ENCODE measurements at places on chromosomes 13 and 19.
A peak's percentile ranks its signal among the peaks of the same experiment; 100 is the strongest.

GRCh38 chr13:87536499-87536898, 134.7 kb upstream of the SLITRK5 start:
- no peak for DNase-seq

DNA sequence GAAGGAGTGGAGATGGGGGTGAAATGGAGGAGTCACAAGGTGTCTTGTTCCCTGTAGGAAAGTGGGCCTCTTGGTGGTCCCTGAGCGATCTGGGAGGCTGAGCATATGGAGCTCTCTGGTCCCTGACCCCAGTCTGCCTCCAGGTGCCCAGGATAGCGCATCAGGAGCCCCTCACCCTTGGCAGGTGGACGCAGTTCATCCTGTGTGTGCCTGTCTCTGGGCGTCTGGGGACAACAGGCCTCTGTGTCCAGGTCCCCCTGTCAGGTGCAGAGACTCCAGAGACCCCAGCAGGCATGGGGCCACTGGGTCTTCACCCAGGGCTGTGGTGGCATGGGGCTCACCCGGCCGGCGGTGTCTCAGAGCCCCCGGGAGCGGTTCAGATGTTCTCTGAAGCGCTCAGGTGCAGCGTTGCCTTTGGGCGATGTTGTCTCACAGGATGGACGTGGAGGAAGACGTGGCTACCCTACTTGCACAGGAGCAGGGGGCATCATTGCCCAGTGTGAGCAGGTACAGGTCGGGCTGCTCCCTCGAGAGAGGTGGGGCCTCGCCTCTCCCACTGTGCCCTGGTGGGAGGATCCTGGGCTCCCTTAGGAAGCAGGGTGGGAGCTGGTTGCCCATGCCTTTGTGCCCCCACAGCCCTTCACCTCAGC, 58.1 kb upstream of the TPM4 start:
- DNase-seq = no peak

- no peak for DNase-seq
Observed at GRCh38 chr19:48928164-48929025, 5.1 kb upstream of the DHDH start.

DNA sequence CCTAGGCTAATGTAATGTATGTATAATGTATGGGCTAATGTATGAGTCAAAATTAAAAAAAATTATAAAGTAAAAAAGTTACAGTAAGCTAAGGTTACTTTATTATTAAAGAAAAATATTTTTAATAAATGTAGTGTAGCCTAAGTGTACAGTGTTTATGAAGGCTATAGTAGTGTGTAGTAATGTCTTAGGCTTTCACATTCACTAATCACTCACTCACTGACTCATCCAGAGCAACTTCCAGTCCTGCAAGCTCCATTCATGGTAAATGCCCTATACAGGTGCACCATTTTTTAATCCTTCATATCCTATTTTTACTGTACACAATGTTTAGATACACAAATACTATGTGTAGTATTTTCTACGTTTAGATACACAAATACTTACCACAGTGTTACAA, 1.8 kb upstream of the TMEM272 start:
- DNase-seq = no peak

GRCh38 chr13:72025836-72026235, 158.8 kb upstream of the DACH1 start:
- DNase-seq = no peak

DNA sequence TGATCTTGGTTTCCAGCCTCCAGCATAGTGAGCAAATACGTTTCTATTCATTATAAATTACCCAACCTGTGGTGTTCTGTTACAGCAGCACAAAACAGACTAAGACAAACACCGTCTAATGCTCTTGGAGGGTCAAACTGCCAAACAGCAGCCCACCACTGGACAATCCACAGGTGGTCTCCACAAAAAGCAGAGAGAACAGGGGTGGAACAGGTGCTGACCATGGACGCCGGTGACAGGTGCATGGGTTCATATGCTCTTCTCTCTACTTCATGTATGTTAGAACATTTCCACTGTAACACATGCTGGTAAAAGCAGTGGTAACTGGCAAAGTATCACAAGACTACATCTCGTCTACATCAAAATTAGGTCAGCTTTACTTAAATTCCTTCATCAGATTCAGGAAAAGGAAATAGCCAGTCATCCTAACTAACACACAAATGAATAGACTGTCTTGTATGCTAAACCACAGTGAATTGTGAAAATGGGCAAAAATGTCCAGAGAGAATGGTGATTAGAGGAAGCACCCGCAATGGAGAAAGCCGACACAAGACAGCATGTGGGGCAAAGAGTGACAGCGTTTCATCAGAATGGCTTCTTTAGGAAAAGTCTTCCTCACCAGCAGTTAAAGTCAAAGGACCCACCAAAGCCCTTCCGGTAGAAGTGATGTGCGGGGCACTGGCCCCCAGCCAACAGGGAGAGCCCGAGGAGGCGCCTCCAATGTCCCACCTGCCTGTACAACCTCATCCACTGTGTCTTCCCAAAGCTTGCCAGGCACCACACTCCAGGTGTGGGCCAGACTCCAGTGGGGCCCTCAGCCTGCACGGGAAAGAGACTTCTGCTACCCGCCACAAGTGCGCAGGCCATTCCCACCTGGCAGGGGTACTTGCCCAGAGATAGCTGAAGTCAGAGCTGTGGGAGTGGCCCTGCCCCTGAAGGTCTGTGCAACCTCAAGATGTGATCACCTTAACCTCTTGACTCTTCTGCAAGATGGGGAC, 6.5 kb downstream of the CARS2 start:
- DNase-seq = no peak

DNA sequence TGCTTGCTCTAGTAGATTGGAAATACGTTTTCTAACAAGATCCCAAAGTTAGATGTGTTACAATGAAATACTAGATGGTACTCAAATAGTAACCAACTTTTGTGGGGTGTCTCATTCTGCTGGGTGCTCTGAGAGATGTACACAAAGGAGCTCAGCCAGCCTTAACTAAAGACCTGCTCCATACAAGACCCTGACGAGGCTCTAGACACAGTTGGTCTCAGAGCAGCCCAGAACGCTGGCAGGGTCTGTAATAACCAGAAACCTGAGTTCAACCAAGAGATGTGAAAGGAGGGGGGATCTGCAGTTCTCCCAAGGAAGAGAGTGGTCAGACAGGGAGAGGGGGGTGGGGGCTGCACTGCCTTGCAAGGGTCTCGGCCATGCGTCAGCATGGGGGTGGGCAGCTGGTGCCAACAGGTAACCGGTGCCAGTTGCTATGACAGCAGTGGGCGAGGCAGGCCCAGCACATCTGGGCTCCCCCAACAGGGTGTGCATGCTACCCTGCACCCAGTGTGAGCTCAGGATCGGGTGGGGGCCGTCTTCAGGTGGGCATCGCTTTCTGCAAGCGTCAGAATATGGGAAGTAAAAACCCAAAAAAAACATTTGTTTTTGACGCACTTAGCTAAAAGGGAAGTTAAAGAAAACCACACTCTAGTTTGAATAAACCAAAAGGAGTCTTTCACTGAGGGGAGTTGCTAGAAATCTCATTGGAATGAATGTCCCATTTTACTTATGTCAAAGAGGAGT, 68.0 kb upstream of the GPR183 start:
- peak; percentile 43 for DNase-seq

DNA sequence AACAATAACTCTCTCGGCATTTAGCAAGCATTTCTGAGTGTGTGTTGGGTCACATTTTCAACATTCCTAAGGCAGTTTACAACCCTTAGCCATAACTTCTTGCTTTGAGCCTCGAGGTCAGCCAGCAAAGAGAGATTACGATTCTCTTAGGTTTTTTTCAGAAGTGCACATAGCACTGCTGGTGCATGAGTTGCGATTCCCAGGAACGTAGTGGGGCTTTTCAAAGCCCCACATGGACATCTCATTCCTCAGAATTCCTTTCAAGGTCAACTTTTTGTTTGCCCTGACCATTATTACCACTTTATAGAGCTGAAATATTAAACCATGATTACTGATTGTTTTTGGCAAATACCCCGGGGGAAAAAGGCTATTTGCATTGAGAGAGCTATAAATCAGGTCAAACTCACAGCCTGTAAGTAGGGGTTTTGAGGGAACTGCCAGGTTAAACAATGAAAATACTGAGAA, 705.3 kb downstream of the GPC5 start:
- no peak for DNase-seq

GRCh38 chr19:43704002-43704705, 11.7 kb upstream of the IRGC start:
- no peak for DNase-seq

- DNase-seq = no peak
Observed at GRCh38 chr19:32824191-32824751, 45.3 kb downstream of the SLC7A9 start.

GRCh38 chr13:49746111-49746510, 46.4 kb downstream of the KPNA3 start:
- no peak for DNase-seq

DNA sequence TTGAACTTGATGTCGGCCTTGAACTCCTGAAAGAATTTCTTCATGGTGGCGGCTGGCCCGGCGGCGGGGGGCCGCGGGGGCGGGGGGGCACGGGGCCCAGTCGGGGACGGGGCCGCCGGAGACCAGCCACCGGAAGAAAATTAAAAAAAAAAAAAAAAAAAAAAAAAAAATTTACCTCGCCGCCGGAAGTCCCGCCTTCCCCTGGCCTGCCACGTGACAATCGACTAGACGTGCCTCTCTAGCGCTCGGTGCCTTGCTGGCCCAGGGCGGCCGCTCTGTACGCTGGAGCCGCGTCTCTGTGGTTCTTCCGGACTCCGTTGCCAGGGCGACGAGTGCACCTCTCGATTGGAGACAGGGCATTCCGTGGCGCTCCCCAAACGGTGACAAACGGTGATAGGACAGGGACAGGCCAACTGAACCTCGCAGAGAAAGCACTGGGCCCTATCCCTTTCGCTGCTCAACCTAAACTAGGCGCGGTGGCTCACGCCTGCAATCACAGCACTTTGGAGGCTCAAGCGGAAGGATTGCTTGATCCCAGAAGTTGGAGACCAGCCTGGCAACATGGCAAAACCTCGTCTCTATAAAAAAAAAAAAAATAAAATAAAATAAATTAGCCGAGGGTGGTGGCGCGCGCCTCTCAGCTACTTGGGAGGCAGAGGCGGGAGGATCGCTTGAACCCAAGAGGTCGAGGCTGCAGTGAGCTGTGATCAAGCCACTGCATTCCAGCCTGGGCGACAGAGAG, at the start of gene UBXN6:
UBXN6 (minus strand) TSS at position 141 of the 742 bp plus-strand sequence; CDS start at position 44, 97 bp downstream.
- peak; percentile 100 for DNase-seq

DNA sequence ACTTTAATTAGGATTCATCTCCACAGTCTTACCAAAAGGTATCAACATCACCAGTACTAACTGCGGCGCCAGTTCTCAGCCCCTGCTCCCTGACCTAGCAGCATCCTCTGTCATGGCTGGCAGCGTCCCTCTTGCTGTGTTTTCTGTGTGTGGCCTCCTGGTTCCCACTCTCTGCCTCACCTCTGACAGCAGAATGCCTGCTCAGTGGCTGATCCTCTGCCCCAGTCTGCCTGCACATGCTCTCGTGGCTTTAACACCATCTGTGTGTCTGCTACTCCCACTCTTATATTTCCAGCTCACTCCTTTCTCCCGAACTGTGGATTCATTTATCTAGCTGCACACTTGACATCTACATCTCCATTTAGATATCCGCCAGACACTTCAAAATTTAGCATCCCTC, 341.5 kb downstream of the MTUS2 start:
- DNase-seq = no peak

- peak; percentile 83 for DNase-seq
Observed at GRCh38 chr19:1252221-1252820, 3.9 kb downstream of the MIDN start.

- DNase-seq = no peak
Observed at GRCh38 chr19:52034051-52034728, 6.0 kb upstream of the ZNF614 start.

GRCh38 chr13:71015516-71015915, 851.5 kb downstream of the DACH1 start:
- no peak for DNase-seq

- DNase-seq = peak; percentile 64
Observed at GRCh38 chr19:48812094-48812929, 1.5 kb upstream of the BCAT2 start.

DNA sequence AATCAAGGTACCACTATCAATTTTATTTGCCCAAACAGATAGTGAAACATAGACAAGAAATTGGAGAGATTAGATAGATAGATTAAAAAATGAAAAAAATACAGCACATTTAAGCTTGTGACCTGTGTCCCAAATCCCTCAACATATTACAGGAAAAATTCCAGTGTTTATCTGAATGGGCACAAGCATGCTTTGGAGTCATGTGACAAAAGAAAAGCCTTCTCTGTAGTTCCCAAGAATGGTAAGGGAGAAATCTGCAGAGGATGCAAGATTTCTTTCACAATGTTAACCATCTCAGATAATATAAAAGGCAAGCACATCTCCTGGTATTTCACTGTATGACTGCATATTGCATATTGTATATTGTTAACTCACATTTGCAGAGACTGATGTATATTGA, 168.0 kb downstream of the PCDH9 start:
- no peak for DNase-seq

- no peak for DNase-seq
Observed at GRCh38 chr19:540867-541637, 2.8 kb upstream of the GZMM start.

GRCh38 chr19:30887042-30887441, 462.2 kb downstream of the TSHZ3 start:
- DNase-seq = no peak
